Cortex of kidney (tissue), 1 donor: ENCODE measurements at places on chromosomes 7 and 10.

DNA sequence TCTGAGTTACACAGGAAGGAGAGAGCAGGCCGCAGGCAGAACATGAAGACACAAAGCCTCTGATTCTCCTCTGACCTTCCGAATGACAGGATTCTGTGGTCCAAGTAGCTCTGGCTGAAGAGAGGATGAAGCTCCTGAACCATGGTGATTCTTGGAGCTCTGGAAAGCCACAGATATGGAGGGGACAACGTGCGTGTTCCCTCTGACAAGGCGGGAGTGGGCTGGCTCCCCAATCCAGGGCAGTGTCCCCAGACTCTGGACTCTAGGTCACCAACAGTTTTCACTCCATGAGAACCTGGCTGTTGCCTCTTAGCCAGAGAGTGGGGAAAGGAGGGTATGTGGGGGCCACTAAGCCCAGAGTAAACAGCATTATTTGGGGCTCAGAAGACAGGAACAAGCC is 7.4 kb upstream of the TRPV6 start:
- no peak for DNase-seq

GRCh38 chr7:121187676-121188075 is 141.1 kb upstream of the WNT16 start:
- no peak for DNase-seq

DNA sequence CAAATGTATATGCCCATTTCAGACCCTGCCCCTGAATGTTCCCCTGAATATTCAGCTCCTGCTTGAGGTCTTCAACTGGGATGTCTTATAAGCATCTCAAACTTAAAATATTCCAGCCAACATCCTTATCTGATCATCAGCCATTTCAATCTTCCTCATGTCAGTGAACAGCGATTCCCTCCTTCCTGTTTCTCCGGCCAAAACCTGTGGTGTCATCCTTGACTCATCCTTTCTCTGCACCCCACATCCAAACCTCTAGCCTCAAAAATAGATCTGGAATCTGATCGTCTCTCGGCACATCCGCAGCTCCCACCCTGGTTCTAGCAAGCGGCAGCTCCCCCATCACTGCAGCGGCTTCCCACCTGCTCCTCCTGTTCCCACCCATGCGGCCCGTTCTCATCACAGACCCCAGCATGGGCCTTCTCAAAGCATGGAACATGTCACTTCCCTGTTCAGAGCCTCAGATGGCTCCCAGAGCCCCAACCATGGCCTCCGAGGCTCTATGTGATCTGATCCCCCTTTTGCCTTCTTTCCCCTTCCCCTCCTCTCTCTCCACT is 165.7 kb downstream of the HECW1 start:
- no peak for DNase-seq

DNA sequence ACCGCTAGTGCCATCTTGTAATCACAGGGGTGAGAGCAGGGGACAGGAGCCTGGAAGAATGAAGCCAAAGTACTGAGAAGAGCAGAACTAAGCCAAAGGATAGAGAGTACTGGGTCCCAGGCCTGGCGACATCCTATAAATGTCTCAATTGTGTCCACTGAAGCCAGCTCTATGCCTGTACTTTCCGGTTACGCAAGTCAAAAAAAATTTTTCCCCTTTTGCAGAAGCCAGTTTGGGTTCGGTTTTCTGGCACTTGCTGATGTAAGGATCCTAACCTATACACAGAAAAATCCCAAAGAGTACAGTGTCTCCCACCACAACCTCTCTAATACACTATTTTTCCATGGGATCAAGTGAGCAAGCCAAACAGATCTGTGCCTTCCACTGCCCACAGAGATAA is 61.1 kb downstream of the PLXNA4 start:
- DNase-seq, result no peak

- DNase-seq, result no peak
Measured at GRCh38 chr7:30252885-30253795, 31.3 kb upstream of the ZNRF2 start.

- no peak for DNase-seq
Measured at GRCh38 chr7:33882040-33882837, 23.1 kb upstream of the BMPER start.

DNA sequence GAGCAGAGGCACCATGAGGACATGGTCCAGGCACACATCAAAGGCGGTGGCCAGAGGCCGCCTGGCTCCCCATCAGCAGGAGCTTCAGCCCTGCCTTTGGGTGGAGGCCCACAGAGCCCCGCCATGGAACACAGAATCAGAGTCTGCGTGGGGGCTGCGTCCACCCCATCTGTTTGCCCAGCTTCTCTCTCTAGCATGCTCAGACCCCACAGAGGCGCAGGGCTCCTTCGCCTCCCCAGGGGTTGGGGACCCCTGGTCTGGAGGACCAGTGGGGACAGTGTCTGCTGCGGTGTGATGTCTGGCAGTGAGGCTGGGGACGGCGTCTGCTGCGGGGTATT is 321.9 kb downstream of the PTPRN2 start:
- no peak for DNase-seq

- DNase-seq, result no peak
Measured at GRCh38 chr7:1641661-1642260, 28.3 kb upstream of the ELFN1 start.
